ENCODE measurements at places on chromosomes 7 and 10.

- no peak for DNase-seq
Observed at GRCh38 chr7:139674752-139675126, 103.1 kb downstream of the HIPK2 start.

GRCh38 chr7:128665057-128665456 is 7.0 kb upstream of the GARIN1A start:
- no peak for DNase-seq

GRCh38 chr7:41573015-41573414 is 129.9 kb downstream of the INHBA start:
- DNase-seq, result peak; percentile 77

DNA sequence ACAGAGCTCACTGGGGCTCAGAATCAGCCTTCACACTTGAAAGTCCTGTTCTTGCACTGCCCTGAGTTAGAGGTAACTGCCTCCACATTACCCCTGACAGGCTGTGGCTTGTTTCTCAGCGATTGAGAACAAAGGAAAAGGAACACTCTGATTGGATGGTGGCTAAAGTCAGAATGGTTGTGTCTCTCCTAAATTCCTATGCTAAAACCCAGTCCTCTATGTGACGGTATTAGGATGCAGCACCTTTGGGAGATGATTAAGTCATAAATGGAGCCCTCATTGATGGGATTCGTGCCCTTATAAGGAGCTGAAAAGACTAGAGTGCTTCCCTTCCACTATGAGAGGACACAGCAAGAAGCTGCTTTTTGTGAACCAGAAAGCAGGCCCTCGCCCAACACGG is 38.9 kb upstream of the DGKI start:
- DNase-seq, result no peak

DNA sequence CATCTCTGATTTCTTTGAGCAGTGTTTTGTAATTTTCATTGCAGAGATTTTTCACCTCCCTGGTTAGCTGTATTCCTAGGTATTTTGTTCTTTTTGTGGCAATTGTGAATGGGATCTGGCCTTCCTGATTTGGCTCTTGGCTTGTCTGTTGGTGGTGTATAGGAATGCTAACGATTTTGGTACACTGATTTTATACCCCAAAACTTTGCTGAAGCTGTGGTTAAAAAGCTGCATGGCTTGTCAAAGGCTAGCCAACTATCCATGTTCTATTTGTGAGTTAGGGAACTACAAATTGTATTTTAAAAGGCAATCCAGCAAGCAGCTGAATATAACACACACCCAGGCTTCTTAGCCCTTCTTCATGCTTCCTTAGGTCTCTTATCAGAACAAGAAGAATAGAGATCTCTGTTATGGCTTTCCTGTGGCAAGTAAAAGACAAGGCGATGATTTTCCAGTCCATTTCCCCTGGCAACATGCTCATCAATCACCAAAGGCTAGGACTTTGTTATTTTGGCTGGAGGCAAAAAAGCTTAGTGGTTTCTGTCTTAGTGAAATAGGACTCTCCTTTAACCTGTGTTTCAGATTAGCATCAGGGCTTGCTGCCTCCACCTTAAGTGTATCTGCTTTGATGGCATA is 77.5 kb downstream of the CDK6 start:
- no peak for DNase-seq

- DNase-seq, result no peak
Observed at GRCh38 chr10:79939969-79940368, 8.9 kb downstream of the SFTPD start.

Measured in EH (cell line).